ENCODE measurements at places on chromosomes 12 and 14. TPM values are rescaled to one million over a fixed set of nuclear protein-coding genes. Genes with fewer than 3 reads are reported as not detected.

ACSM4 gene
- total RNA-seq: not detected

MYH6 gene
- 0.08 TPM for total RNA-seq

ING4 gene
- 15.4 TPM for total RNA-seq

TAS2R9 gene
- not detected for total RNA-seq

SLC7A7 gene
- total RNA-seq: 28.4 TPM

CHFR gene
- 19.4 TPM for total RNA-seq

TAS2R42 gene
- total RNA-seq: not detected

RNF212B gene
- not detected for total RNA-seq

VASH1 gene
- 3.6 TPM for total RNA-seq

Measured in A549 treated with Mapracorat at 1 μM for 4 hours (cell line).